ENCODE measurements at places on chromosomes 13 and 19.

DNA sequence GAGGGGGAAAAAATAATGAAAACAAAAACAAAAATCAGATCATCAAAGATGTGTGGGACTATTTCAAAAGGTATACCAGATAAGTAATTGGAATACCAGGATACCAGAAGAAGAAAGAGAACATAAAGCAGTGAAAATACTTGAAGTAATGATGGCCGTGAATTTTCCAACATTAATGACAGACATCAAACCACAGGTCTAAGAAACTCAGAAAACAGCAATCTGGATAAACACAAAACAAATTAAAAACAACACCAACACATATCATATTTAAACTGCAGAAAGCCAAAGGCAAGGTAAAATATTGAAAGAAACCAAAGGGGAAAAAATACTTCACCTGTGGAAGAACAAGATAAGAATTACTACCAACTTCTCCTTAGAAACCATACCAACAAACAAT, 24.2 kb upstream of the UFM1 start:
- no peak for DNase-seq

DNA sequence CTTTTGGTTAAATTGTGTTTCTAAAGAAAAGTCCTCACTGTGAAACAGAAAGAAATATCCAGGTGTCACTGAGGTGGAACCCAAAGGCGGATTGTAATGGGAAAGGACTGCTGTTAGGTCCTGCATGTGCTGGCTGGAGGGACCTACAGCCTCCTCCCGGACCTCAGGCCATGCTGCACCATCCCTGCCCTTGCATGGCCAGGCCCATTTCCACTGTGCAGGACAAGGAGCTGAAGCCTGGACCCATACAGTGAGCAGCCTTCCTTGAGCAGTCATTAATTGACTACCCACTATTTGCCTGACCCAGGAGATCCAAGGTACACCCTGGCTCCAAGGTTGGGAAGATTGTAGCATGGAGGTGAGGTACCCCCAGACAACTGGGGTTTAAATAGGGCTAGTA, 17.6 kb downstream of the VSTM2B start:
- no peak for DNase-seq

- peak; percentile 49 for DNase-seq
These were observed 1395.8 kb downstream of the SLITRK5 start for GRCh38 chr13:89066868-89067466.

- DNase-seq = peak; percentile 62
These were observed 24.2 kb upstream of the TTYH1 start for GRCh38 chr19:54390942-54391577.

- peak; percentile 62 for DNase-seq
These were observed 1.1 kb upstream of the ZNF581 start for GRCh38 chr19:55642153-55643002.

- DNase-seq = no peak
These were observed 426.1 kb downstream of the FOXO1 start for GRCh38 chr13:40240293-40240692.

DNA sequence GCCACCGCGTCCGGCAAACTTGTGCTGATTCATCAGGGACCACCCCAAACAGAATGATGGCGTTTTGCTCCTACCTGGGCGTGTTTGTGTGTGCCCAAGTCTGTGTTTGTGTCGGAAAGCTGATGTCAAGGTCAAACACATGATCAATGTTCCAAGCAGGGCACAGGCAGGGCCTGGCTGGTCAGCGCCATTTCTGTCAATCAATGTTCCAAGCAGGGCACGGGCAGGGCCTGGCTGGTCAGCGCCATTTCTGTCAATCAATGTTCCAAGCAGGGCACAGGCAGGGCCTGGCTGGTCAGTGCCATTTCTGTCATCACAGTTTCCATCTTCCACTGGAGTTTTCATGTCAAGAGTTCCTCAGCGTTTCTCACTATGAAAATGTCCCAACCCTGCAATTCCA, 14.9 kb upstream of the GRTP1 start:
- DNase-seq = no peak

GRCh38 chr13:41244556-41244955, 18.8 kb downstream of the MTRF1 start:
- DNase-seq = no peak

DNA sequence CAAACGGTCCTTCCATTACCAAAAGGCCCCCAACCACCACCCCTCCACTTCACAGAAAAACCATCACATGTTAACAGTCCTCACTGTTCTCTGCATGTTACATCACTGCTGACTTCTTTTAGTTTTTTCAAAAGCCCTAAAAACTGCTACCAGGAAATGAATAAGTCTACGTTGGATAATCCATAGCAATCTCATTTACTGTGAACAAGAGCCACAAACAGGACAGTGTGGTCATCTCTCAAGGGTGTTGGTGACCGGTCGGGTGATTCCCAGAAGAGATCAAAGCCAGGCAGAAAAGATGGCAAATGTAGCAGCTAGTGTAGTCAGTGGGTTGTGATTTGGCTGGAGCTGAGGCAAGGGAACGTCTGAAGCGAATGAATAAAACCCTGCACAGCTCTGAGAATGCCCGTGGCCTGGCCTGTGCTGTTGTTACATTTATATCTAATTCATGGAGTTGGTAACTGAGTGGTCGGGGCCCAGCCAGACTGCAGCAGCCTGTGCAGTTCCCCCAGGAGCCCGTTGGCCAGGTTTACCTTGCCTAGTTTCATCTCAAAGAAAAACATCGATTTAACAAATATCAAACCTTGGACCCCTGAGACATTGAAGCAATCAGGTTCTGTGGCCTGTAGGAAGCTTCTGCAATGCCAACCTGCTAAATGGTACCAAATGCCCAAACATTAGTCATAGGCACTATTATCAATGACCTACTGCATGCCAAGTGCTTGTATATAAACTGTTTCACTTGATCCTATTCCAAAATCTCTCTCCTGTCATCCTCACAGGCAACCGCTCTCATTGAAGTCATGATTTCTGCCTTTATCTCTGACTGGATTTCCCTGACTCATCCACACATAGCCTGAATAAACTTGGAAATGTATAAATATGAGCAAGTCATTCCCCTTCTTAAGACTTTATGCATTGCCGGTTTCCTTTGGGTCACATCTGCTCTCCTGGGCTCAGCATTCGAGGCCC, 153.8 kb upstream of the SERP2 start:
- no peak for DNase-seq

DNA sequence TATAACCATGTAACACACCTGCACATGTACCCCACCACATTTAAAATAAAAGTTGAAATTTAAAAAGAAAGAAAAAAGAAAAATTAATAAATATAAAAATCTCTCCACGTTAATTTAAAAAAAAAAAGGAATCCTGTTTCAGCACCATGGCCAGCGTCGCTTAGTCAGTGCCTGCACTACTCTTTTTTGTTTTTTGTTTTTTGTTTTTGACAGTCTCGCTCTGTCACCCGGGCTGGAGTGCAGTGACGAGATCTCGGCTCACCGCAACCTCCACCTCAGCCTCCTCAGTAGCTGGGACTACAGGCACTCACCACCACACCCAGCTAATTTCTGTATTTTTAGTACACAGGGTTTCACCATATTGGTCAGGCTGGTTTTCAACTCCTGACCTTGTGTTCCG, 835.9 kb downstream of the UQCRFS1 start:
- no peak for DNase-seq

DNA sequence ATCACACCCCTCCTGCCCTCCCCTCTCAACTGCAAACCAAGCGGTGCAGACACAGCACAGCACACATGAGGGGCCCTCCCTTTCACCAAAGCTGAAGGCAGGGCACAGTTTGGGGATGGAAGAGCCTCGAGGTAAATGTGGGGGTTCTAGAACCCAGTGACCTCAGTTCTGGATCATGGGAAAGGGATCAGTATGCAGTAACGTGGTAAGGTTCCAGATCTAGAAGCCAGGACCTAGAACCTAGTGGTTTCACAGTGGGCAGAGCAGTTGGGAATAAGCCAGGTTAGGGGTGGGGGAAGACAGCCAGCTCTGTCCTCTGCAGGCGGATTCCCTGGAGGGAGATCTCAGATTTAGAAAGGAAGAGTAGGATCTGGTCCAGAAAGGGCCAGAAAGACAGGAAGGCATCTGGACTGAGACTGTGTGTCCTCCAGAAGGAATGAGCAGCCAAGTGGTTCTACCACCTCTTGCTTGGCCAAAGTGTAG, 3.1 kb downstream of the FTL start:
- DNase-seq = no peak

GRCh38 chr19:5478925-5479588, 23.8 kb downstream of the ZNRF4 start:
- no peak for DNase-seq

GRCh38 chr19:41843371-41843770, 1.1 kb downstream of the LYPD4 start:
- DNase-seq = no peak

DNA sequence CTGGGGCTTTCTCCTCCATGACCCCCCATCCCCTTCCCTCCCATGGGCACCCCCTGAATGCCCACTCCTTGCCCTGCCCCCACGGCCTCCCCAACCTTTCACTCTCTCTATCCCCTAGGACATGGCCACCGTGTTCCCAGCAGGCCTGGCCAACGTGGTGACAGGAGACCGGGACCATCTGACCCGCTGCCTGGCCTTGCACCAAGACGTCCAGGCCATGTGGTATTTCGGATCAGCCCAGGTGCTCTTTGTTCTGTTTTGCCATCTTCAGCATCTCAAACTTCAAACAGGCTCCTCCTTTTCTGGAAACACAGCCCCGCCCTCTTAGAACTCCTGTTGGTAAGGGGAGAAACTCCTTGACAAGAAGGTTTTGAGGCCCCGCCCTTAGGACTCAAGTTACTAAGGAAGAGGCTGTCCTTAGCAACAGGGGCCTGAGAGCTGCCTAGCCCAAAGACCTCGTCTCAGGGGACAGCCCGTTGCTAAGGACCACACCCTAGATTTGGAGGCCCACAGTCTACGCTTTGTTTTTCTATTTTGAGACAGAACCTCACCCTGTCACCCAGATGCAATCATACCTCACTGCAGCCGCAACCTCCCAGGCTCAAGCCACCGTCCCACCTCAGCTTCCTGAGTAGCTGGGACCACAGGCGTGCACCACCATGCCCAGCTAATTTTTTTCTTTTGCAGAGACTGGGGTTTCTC, 5.1 kb upstream of the FLT3LG start:
- no peak for DNase-seq

DNA sequence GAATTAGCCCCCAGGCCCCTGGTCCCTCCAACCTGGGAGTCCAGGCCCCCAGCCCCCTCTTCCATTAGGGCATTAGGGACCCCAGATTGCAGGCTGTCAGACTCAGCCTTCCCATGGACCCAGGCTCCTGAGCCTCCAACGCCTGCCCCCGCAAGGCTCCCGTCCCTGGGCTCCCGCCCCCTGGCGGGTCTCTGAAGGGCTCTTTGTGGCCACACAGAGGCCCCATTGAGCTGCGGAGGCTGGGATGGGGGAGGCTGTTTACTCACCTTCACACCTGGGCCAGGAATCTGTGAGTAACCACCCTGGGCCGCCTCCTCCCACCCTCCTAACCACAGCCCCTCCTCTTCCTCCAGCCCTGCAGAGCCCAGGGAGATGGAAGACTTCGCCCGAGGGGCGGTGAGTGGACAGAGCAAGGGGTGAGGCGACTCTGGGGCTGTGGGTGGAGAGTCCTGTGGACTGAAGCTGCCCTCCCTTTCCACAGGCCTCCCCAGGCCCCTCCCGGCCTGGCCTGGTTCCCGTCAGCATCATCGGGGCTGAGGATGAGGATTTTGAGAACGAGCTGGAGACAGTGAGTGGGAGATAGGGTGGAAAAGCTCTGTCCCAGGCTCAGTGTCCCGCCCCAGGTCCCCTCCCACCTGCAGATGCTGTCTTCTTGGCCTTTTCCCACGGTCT, 4.9 kb downstream of the ARHGEF1 start:
- DNase-seq = peak; percentile 79

DNA sequence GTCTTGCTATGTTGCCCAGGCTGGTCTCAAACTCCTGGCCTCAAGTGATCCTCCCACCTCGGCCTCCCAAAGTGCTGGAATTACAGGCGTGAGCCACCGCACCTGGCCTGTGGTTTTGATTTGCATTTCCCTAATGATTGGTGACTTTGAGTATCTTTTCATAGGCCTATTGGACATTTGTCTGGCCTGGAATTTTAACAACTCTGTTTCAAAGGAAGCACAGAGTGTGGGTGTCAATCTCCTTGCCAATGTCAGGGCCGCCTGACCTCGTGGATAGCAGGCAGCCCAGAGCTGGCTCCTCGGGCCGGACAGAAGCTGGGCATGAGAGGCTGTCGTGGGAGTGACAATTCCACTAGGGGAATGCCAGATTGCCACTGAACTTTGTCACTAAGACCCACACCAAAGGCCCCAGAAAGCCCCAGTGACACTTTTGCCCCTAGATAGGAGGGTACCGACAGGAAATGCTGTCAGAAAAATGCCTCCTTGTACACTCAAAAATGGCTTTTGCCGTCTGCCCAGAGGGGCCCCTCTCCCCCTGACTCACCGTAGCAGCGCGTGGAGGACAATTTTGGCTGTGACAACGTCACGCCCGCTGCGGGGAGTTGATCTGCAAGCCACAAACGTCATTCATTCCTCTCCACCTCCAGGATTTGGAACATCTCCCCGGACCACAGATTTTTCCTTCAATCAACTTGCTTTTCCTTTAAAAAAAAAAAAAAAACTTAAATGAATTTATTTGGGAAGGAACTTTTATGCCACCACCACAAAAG, 11.7 kb upstream of the ADGRE5 start:
- peak; percentile 51 for DNase-seq

DNA sequence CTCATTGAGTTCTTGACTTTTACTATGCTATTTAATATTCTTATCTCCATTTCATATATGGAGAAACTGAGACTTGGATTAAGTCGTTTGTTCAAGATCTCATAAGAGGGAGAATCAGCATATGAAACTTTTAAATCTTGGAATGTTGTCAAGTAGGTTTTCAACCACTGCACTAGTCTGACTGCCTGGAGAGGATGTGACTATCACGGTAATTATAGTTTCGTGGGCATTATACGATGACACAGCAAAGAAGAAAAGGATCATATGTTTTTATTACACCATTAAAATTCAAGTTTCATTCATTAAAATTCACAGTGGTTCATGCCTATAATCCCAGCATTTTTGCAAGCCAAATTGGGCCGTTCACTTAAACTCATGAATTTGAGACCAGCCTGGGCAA, 555.2 kb downstream of the SLITRK1 start:
- no peak for DNase-seq

DNA sequence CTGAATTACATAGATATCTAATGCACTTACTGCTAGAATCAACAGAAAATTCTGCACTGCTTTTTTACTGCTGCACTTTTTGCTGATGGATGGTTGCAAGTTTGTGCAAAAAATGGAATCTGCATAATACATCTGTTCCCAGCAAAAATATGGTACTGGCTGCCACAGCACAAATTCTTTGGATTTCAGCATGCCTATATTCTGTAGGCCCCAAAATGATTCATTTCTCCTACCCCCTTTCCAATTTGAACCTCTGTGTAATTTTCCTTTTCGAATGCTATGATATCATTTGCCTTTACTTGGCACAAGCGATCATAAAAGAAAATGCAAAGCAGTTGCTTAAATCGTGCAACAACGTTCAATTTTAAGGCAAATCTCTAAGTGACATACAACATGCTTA, 524.2 kb upstream of the NBEA start:
- DNase-seq = no peak

DNA sequence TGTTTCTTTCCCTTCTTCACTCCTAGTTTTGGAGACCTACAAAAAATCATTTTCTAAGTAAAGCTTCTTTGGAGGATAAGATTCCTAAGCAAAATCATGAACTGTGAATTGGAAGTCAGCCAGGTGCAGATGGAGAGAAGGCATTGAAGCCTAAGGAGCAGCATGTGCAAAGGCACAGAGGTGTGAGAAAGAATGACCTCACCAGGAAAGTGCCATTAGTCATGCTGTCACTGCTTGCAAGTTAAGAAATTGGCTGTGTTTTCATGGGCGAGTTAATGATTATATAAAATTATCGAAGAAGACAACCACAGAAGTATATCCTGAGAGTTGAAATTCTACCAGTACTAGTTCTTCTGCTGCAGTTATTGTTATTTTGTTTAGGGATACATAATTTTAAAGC, 80.3 kb upstream of the KLHL1 start:
- no peak for DNase-seq
